ENCODE measurements at places on chromosomes 2 and 18.

GRCh38 chr2:16387461-16387984 lies 278.1 kb downstream of the CYRIA start:
- DNase-seq, result no peak

DNA sequence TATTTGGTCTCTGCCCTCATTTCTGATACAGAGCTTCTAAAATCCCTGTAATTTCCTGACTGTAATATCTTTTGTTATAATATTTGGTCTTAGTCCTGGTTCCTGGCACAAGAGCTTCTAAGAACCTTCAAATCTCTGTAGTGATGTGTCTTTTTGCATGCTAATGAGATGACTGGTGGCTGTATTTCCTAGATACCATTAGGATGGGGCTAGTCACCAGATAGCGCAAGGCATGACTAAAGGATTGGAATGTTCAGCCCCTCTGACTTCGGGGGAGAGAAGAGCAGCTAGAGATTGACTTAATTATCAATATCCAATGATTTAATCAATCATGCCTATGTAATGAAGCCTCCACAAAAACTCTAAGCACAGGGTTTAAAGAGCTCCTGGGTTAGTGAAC lies 620.8 kb upstream of the ACVR2A start:
- no peak for DNase-seq

DNA sequence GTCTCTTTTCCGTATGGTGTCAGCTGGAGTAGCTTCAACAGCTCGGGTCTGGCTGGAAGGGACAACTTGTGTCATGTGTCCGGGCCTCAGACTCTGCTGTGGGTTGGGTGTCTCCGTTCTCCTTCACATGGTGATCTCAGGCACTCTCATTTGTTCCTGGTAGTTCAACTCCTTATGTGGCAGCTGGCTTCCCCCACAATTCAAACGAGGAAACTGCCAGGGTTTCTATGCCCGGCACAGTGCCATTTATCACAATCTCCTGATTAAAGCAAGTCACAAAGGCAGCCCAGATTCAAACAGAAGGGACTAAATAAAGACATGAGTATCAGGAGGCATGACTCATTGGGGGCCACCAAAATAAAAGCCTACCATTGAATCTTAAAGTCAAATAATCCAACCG lies 22.7 kb downstream of the MRO start:
- no peak for DNase-seq

GRCh38 chr2:8575834-8576423 lies 105.9 kb upstream of the ID2 start:
- no peak for DNase-seq

DNA sequence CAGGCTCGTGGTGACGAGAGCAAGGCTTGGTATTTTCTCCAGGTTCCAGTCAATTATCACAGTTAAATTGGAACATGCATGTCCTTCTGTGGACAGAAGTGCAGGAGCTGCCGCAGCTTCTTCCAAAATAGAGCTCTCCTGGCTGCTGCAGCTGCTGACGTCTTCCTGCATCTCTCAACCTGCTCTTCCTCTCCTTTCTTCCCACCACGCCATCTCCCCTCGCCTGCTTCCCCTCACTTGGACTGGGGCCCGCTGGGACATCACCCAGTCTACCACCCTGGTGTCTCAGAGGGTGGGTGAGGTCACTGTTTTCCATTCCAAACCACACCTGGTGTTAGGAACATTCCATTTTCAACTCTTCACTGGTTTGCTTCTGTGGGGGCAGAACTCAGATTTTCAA lies 41.4 kb downstream of the SPP2 start:
- no peak for DNase-seq
